ENCODE measurements at places on chromosomes 3 and 15.

GRCh38 chr15:74136540-74136813 is 6.1 kb downstream of the ISLR2 start:
- no peak for DNase-seq

GRCh38 chr15:66101715-66102395 is 151.7 kb downstream of the MEGF11 start:
- DNase-seq: no peak

DNA sequence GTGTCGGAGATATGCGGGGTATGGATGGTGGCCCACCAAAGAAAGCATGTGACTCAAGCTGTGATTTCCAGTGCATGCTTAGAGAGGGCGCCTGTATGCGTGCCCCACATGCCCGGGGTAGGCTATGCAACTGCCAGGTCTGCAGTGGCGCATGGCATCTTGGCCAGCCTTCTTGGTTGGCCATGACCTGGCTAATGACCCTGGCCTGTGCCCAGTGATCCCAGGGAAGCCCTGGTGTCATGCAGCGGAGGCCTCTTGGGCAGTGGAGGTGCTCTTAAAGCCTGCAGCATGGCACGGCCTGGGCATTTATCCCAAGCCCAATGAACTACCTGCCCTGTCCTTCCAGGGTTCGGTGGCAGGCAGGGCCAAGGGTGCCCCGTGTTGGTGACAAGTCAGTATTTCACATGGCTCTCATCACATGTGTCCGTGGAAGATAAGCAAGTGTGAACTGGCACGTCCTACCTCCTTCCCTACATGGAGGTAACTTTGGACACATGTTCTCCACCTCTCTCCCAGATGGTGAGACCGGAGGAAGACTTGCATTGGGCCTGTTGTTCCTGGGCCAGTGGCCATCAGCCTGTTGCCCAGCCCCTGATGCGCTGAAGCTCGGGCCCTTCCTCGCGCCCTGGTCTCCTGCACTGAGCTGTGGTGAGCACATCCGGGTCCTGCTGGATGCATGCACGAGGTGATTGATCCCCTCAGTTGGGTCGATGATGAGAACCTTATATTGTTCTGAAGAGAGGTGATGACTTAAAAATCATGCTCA is 192.0 kb downstream of the UBE3A start:
- no peak for DNase-seq

DNA sequence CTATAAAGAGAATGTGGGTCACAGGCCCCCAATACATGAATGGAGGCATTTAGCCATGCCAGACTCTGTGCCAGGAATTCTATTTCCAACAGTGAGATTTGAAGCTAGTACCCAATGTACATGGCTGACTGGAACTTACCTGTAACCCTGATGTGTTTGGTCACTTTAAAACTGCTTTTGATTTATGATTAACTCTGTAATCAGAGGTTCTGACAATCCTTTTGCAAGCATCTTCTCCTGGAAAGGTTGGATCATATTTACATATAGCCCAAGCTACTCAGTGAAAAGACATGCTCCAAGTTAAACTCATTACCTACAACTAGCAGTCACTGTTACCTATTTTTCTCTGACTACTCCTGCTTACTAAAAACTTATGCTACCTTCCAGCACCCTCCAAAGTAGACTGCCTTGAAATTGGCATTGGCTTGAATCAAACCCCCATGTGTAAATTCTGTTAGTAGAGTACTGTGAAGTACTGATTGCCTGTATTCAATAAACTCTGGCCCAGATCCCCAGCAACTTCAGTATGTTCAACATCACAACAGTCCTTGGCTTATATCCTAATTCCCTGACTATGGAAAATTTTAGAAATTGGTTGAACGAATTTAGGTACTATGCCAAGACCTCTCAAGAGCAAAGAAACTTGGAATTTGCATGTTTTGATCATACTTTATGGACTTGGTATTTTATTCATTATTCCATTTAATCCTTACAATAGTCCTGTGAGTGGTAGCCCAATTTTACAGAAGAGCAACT is 665.6 kb upstream of the NECTIN3 start:
- DNase-seq: no peak

- no peak for DNase-seq
Observed at GRCh38 chr3:109924196-109924595, 586.9 kb upstream of the DPPA4 start.

DNA sequence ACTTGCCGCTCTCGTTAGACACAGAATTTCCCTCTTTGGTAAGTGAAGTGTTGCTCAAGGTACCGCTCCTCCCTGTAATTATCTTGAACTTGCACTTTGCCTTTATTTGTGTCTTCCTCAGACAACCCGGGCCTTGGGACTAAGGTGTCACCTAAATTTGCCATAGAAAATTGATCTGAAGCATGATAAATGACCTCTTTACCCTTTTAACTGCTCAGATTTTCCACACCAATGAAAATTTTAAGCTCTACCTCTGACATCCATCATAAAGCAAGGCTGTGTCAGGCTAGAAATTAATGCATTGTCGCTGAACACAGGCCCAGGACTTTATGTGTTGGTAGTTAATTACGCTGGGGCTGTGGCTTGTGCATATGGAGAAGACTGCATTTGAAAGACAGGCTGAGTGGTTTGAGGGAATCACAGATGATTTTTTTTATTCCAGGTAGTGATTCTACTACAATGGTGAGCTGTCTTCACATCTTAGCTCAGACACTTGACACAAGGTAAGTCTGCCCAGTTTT is 199.6 kb upstream of the CHRM5 start:
- DNase-seq: no peak

GRCh38 chr15:100199711-100200286 is 142.0 kb downstream of the ADAMTS17 start:
- DNase-seq: no peak

All from NCI-H1694 (cell line).